ENCODE measurements at places on chromosomes 7 and 10.

DNA sequence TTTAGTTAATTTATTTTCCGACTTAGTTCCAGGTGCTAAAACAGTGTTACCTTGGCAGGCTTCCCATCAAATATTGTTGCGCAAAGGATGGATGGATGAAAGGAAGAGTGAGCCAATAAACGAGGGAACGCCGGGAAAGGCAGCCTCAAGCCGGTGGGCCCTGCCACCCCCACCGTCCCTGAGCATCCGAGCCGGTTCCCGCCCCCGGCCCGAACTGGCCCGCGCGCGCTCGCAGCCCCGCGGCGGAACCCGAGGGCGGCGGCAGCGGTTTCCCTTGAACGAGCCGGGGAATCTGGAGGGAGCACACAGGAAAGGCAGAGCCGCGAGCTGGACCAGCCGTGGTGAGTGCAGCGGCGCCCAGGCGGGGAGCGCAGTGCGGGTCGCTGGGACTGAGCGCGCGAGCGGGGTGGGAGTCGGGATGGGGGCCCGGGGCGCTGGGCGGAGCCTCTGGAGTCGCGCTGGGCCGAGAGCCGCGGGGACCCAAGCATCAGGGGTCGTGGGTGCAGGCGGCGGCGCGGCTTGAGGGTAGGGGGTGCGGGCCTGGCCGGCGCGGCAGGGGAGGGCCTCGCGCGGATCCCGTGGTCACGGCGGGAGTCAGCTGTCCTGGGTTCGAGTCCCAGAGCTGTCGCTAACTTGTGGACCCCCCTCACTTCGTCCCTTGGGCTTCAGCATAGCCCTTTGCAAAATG, at the start of gene AGK:
AGK (plus strand) TSS at position 317 of the 688 bp plus-strand sequence. CDS start 4,057 bp downstream, outside the sequence.
- DNase-seq: peak; percentile 93

GRCh38 chr7:29377718-29378117, 183.1 kb downstream of the CHN2 start:
- no peak for DNase-seq

- no peak for DNase-seq
Measured at GRCh38 chr7:35356495-35356894, 102.6 kb upstream of the TBX20 start.

GRCh38 chr7:44964384-44964830, 14.4 kb downstream of the MYO1G start:
- peak; percentile 34 for DNase-seq

GRCh38 chr10:70960783-70961570, 72.6 kb upstream of the PCBD1 start:
- no peak for DNase-seq

DNA sequence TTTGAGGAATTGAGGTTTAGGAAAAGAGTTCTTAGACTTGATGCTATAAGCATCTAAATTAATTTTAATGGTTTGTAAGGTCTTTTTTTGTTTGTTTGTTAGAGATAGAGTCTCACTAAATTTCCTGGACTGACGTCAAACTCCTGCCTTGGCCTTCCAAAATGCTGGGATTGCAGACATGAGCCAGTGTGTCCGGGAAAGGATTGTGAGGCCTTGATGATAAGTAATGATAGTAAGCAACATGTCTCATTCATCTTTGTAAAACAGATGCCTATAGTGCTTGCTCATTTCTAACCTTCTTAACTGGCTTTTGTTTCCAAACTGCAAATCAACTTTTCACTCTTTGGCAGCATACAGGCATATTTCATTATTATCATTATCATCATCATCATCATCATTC, 176.0 kb upstream of the KCND2 start:
- no peak for DNase-seq

DNA sequence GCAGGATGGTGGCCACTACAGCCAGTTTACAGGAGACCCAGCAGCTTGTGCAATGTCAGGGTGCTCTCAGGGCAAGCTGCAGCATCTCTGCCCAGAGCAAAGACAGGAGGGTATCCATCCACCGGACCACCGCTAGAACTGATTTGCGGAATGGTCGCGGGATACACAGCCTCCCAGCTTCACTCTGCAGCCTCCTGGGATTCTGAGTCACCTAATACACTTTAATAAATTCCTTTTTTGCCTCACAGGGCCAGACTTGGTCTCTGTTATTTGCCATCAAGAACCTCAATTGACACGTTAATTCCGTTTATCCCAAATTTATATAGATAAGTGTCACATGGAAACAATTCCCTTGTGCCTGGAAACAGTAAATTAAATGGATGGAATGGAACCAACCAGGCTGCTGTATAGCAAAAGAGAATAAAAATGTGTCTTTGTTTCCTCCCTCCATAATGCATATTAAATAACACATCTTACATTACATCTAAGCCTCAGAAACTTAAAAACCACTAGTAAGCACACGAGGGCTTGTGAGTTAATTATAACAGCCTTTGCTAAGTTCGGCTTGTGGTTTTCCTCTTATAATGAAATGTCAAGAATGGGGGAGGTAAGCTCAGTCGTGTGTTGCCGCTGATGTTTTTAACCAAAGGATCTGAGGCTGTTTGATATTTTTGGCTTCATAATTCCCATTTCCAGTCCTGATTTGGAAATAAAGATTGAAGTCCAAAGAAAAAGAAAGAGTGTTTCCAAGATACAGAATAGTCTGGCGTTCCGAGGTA, 52.1 kb downstream of the ADRB1 start:
- no peak for DNase-seq

GRCh38 chr7:152667958-152668357, 8.0 kb downstream of the XRCC2 start:
- no peak for DNase-seq

- DNase-seq: no peak
Measured at GRCh38 chr10:91073286-91073979, 147.0 kb upstream of the PCGF5 start.

DNA sequence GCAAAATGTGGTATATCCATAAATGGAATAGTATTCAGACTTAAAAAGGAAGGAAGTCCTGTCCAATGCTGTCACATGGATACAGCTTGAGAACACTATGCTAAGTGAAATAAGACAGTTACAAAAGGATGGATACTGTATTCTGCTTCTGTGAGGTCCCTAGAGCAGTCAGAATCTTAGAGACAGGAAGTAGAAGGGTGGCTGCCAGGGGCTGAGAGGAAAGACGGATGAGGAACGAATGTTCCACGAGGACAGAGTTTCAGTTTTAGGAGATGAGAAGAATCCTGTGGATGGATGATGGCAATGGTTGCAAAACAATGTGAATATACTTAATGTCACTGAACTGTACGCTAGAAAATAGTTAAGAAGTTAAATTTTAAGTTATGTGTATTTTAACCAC, 3.8 kb downstream of the PRKCQ start:
- no peak for DNase-seq

DNA sequence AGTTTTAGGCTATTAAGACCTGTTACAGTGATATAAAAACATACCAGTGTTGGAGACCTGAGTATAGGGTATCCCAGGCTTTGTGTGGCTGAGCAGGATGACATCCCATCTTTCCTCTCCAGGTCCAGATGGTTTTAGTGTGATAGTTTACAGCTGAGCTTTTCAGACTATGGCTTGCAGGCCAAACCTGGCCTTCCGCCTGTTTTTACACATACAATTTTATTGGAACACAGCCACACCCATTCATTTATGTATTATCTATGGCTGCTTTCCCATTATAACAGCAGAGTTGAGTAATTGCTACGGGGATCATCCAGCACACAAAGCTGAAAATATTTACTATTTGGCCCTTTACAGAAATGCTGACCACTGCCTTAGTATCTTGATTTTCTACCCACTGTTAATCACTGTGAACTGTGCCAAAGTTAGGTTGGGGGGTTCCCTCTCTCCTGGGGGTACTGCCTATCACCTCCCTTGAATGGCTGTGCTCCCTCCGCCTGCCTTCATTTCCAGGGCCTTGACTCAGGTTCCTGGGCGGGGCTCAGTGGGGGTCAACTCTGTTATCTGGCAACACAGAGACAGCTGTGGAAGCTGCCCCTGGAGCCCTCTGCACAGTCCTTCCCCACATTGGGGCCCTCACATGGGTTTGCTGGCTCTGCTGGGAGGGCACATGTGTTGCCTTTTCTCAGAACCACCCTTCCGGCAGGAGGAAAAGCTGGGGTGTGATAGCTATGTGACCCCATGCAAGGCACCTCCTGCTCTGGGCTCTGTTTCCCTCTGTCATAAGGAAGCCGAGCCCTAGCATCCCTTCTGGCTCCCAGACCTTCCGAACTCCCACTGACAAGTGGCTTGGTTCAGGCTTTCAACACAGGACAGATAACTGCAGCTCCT, 40.3 kb upstream of the SH2D4B start:
- peak; percentile 49 for DNase-seq

- DNase-seq: peak; percentile 83
Measured at GRCh38 chr10:69861251-69862240, 59.8 kb downstream of the COL13A1 start.

GRCh38 chr7:138396251-138397070, 63.6 kb upstream of the TRIM24 start:
- DNase-seq: peak; percentile 16

- DNase-seq: no peak
Measured at GRCh38 chr7:68256295-68256694, 1259.7 kb downstream of the TYW1 start.

GRCh38 chr10:58517081-58517480, 4.4 kb downstream of the BICC1 start:
- DNase-seq: no peak

DNA sequence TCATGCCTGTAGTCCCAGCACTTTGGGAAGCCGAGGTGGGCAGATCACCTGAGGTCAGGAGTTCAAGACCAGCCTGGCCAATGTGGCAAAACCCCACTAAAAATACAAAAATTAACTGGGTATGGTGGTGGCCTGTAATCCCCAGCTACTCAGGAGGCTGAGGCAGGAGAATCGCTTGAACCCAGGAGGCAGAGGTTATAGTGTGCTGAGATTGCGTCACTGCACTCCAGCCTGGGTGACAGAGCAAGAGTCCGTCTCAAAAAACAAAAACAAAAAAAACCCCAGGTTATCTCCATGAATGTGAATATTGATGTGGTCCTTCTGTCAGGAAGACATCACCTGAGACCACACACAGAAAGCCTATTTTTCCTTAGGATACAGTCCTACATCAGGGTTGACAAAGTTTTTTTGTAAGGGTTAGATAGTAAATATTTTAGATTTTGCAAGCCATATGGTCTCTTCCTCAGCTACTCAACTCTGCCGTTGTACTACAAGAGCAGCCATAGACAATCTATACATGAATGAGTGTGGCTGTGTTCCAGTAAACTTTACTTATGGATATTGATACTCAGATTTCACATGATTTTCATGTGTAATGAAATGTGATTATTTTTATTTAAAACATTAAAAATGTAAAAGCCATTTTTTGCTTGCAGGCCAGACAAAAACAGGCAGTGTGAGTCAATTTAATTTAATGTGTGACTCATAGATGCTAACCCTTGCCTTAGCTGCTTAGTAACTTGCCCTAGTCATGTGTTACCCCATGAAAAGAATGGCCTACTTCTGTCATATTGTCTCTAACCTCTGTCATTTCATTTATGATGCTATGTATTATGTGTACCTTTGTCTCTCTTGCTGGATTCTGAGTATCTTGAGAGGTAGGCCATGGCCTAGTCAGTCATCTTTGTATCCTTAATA, 78.1 kb downstream of the TPST1 start:
- DNase-seq: no peak

GRCh38 chr10:37704566-37704965, 152.8 kb downstream of the ZNF248 start:
- no peak for DNase-seq

DNA sequence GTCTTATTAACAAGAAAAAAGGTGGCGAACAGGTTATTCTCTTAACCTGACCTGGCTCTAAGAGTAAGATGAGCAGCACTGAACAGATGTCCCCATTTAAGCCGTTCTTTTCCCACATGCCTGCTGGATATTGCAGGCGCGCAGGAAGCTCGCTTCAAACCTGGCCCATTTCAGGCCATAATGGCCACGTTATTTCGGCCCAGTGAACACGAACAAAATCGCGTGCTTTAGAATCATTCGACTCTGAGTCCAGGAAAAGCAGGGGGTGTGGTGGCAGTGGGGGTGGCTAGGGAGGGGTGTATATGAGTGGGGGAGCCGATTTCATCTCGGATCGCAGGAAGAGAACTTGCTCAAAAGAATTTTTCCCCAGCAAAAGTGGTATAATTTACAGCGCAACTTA, 6.6 kb upstream of the SP8 start:
- DNase-seq: peak; percentile 94

- no peak for DNase-seq
Measured at GRCh38 chr10:43190289-43190688, 52.0 kb downstream of the CSGALNACT2 start.

DNA sequence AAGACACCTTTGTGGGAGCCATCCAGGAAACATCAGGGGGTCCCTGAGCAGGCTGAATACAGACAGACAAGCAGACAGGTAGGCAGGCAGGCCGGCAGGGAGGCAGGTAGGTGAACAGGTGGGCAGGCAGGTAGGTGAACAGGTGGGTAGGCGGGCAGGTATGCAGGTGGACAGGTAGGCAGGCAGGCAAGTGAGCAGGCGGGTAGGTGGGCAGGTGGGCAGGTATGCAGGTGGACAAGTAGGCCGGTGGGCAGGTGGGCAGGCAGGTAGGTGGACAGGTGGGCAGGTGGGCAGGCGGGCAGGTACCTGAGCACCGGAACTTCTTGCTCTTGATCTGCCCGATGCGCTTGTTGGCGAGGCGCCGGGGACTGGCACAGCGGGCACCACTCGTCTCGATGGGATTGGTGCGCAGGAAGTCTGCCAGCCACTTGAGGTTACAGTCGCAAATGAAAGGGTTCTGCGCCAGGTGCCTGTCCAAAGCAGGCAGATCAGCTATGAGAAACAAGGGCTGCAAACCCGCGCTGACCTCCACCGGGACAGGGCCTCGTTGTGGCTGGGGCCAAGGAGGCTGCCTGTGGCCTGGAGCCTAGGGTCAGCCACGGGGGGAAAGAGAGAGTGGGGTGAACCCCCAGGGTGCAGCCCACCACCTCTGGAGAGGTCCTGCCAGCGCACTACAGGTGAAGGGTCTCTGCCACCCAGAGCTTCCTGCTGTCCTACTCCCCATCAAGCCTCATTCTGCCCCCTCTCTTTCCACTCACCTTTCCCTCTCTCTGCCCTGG, 136.9 kb downstream of the SLIT1 start:
- no peak for DNase-seq

- no peak for DNase-seq
Measured at GRCh38 chr10:84233940-84234339, 7.4 kb downstream of the LRIT1 start.

GRCh38 chr10:131071721-131072120, 239.8 kb downstream of the TCERG1L start:
- no peak for DNase-seq

DNA sequence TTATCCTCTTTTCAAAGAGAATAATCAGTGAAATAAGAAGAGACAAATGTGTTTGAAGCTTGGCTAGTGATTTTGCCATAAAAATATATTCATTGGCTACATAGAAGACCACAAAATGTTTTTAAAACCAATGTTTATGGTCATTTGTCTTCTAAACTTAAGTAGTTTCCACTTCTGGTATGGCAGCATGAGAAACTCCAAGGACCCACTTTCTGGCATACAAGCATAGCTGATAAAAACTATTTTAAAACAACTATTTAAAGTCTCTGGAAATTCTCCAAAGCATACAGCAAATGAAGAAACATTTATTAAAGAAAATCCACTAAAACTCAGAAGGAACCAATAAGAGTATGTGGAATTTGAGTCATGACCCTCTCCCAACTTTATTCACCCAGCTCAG, 89.2 kb upstream of the TOMM7 start:
- DNase-seq: no peak

- DNase-seq: no peak
Measured at GRCh38 chr10:88705958-88706357, at the start of gene LIPK. TSS of gene LIPK (plus strand) at chr10:88706249. CDS start at chr10:88724544, 18,295 bp downstream.

- DNase-seq: peak; percentile 30
Measured at GRCh38 chr7:121204537-121204936, 124.3 kb upstream of the WNT16 start.
